Amygdala (tissue), 56 donors: ENCODE measurements at places on chromosomes 5 and 9.

DNA sequence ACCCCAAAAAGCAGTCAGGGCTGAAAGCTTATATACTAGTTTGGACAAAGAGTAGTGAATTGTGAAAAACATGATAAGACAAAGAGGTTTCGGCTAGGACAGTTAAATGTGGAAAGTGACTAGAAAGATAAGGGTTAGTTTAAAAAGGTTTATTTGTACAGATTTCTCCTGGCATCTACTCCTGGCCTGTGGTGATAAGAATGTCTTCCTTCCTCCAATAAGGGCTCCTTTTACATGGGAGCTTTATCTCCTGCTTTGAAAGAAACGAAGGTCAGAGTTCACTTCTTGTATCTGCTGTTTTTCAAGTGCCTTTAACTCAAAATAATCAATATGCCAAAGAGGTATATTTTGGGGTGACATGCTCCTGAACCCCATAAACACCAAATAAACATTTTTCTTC lies 776.1 kb upstream of the COX7C start:
- DNase-seq = no peak

GRCh38 chr9:92384375-92384774 lies 20.0 kb downstream of the OGN start:
- DNase-seq = no peak

DNA sequence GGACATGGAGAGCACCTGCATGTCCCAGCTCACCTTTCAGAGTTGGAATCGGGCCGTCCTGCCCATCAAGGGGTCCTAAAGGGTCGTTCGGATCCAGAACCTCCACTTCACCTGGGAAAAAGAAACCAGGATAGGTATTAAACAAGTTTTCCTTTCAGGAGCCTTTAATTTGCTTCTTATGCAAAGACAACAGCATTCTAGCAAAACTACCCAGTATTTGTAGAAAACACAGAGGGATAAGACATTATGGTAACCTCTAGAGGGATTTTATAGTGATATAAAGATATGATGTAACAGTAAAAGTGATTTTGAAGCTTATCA lies 174.4 kb downstream of the ROR2 start:
- DNase-seq = no peak

- DNase-seq = no peak
These were observed 20.5 kb upstream of the TXN start for GRCh38 chr9:110276781-110277180.

- DNase-seq = no peak
These were observed 16.1 kb downstream of the FBP1 start for GRCh38 chr9:94623253-94623652.

DNA sequence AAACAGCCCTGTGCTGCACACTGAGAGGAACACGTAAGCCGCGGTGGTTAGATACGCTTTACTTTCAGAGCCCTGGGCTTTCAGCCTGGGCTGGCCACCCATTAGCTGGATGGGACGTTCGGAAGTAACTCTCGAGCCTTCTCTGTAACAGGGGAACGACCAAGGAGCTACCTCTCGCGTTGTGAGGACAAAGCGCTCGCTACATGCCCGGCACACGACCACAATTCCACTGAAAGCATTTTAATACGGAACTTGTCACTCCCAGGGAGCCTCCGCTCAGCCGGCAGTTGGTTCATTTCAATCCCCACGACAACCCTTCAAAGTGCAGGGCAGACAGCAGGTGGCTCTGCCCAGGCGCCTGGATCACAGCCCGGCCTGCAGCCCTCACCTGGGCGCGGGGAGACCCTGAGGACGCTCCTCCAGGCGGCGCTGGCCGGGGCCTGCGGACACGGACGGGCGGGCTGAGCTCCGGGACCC lies 368 bp downstream of the SURF1 start:
- DNase-seq = no peak

DNA sequence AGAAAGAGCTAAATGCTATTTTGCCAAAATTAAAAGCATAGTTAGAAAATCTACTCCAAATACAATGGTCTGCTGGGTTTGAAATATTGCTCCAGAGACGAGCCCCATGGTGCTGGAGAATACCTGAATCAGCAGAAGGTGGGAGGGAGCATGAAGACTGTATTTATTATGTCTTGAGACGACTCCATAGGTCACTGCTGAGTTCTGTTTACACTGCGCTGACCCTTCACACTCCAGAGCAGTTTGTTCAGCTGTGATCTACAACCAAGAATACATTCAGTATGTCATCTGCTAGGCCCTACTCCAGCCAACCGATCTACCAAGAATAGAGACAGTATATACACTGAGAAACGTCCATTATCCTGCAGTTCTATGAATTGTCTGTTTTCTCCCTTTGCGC lies 150.5 kb downstream of the TLE1 start:
- no peak for DNase-seq
